AG09309 (cell line): ENCODE measurements at places on chromosomes 5 and 9.

DNA sequence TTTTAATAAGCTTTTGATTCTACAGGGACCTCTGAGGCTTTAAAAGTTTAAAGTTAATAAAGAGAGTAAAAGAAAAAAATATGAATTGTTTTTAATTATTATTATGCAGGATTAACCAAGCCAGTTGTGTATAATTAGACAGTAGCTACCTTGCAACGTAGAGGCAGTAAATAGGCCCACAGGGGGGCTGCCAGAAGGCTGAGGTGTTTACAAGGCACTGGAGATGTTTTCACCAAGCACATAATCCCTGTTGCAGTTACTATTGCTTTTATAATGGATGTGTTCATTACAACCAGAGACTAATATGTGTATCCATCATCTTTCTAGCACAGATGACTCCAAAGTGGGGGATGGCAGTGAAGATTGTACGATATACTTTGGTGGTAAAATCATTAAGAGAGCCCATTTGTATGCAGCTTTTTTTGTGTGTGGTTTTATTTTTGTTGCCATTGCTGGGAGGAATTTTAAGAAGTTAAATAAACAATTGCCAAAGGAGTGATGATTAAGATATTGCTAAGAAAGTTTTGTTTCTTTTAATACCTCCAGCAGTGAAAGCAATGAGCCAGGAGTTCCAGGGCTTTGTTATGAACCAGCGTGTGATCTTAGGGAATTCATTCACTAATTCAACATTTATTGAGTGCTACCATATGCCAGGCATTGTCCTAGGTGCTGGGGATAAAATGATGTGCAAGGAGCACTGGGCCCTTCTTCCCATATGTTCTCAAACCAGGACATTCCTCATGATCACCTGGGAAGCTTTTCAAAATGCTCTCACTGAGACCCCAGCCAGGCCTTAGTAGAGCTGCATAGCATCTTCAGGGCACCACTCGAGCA lies 138.7 kb upstream of the EFNA5 start:
- DNase-seq = no peak

GRCh38 chr9:130866474-130866965 lies 30.1 kb downstream of the QRFP start:
- DNase-seq = peak; percentile 57

- DNase-seq = peak; percentile 29
Measured at GRCh38 chr5:34959323-34959722, 30.0 kb downstream of the DNAJC21 start.

GRCh38 chr9:82588301-82589180 lies 474.4 kb downstream of the RASEF start:
- no peak for DNase-seq

DNA sequence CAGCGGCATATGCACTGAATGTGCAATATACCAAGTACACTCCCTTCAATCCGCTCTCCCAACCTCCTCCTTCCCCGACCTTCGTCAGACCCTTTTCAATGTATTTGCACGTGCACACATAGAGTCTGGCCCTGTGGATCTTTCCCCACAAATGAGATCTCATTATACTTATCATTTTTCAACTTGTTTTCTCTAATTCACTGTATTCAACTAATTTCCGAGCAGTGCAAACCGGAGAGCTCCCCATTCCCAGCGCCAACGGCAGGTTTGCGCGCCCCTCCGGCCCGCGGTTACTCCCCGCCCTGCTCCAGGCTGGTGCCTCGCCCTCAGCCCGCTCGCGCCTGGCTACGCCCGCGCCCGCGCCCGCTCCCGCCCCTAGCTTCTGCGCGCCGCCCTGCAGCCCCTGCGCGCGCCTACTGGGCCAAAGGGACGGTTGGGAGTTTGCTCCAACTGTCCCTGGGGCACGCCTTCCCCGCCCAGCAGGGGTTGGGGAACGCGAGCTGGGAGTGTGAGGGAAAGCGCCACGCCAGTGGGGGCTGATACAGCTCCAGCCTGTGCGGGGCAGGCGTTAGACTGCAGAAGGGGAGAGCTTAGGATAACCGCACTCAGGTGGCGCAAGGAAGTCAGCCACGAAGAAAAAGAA lies 3.3 kb upstream of the CDC20B start:
- DNase-seq = no peak

- no peak for DNase-seq
Measured at GRCh38 chr5:14864181-14864812, 7.3 kb downstream of the ANKH start.

- DNase-seq = peak; percentile 57
Measured at GRCh38 chr9:89116064-89116804, 62.4 kb downstream of the SHC3 start.

DNA sequence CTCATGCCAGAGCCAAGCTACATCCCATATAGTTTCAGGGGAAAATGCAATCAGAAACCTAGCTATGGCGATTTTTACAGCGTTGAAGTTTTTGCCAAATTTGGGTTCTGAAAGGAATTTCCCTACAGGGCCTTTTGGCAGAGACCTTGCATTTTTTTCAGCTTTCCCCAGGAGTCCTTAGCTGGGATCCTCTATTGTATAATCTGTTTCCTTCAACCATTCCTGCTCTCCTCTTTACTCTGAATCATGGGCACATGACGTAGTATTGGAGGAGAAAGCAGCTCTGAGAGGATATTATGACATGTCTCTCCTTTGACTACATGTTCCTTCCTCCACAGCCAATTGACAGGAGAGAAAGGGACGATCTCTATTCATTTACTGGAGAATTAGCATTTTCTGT lies 118.5 kb upstream of the ERCC6L2 start:
- peak; percentile 44 for DNase-seq

DNA sequence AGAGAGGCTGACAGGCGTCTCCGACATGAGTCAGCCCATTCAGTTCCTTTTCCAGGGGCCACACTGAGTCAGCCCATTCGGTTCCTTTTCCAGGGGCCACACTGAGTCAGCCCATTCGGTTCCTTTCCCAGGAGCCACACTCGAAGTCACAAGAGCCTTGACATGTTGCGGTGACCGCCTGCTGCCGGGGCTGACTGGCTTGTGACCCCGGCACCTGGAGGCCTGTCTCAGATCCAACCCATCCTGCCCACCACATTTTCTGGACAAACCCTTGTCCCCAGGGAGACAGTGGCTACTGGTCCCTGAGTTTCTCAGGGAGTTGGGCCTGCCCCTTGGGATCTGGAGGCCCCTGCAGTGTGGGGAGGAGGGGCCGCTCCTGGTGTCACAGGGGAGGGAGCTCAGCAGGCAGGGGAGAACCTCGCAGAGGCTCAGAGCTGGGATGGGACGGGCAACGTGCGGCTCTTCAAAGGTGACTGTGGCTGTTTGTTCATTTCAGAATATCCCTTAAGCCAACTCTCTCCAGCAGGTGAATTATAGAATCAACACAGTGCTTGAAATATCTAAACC lies 40.5 kb upstream of the LPCAT1 start:
- no peak for DNase-seq

- DNase-seq = no peak
Measured at GRCh38 chr5:111756581-111757354, at the start of gene NREP. TSS of gene NREP (minus strand) at chr5:111757194. CDS start at chr5:111755772, 1,422 bp downstream.

- DNase-seq = no peak
Measured at GRCh38 chr5:82205005-82205404, 73.1 kb downstream of the RPS23 start.

- DNase-seq = no peak
Measured at GRCh38 chr5:56529666-56530430, 285.5 kb upstream of the MAP3K1 start.

- no peak for DNase-seq
Measured at GRCh38 chr5:56321236-56321881, 88.2 kb upstream of the ANKRD55 start.

- DNase-seq = no peak
Measured at GRCh38 chr5:118967059-118967508, 21.3 kb downstream of the DTWD2 start.

DNA sequence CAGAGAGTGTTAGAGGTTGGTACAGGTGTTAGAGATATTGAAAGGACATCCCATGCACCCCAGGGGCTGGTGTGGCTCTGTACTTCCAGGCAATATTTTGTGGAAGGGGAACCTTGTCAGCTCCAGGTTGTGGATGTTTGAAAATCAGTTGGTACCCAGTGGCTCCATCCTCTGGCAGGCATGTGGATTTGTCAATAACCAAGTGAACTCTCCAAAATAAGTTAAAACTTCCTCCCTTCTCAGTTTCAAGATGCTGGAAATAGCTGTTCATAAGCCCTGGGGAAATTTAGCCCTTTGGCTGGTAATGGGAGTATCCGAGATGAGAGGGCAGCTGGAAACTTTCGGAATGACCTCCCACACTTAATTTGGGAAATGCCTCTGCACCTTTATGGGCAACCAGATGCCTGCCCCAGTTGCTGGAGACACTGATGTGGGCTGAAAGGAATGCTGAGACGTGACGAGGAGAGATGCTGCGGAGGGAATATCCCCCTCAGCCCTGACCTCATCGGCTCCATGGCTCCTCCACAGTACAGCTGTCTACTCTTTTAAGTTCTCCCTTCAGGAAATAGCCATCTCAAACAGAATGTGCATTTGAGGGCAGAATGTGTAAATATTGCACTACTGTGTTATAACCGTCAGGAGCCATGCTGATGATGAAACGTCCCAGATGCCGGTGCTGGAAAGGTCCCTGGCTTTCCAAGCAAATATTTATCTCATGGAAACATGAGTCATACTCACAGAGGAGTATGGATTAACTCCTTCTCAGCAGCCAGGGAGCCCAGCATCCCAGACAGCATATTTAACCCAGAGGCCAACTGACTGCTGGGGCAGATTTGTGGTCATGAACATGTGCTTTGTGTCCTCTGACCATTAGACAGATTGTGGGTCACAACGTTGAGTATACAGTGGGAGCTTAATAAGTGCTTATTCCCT lies 29.5 kb downstream of the TGFBI start:
- peak; percentile 98 for DNase-seq

GRCh38 chr9:104416470-104416869 lies 87.6 kb upstream of the OR13F1 start:
- no peak for DNase-seq
